ENCODE measurements at places on chromosomes 6 and 20.

GRCh38 chr6:16965689-16966088 is 136.2 kb upstream of the STMND1 start:
- DNase-seq: no peak

DNA sequence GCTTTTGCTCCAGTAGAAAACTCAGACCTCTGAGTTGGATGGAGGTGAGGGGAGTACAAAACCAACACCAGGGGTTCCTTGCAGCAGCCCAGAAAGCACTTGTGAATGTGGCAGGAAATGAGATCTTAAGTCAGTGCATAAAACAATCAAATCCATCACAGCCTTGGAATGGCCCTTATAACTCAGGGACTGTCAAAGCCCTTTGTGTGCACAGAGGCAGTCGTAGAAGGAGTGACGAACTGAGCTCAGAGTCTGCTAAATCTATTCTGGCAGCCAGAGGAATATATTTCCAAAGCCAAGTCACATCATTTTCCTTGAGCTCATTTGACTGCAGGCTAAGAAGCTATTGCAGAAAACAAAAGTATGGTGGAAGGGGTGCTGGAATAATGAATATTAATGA is 676.6 kb downstream of the DHX35 start:
- no peak for DNase-seq

GRCh38 chr6:161186173-161186769 is 87.6 kb downstream of the AGPAT4 start:
- no peak for DNase-seq

DNA sequence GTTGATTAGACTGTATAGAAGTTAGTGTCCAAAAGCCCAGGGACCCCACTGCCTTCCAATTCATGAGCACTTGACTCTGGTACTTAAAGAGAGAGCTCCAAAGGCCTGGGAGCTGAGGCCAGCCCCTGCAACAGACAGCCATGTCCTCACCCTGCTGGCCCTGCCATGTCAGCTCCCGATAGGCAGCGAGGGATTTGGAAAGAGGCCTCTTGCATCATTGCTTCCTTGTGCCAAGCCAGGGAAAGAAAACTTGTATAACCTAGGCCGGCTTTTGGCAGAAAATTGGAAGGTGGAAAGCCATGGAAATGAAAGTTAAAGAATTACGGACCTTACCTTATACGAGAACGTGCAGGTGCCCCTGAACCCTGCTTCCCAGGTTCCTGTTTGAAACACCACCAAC is 8.4 kb upstream of the PCK1 start:
- DNase-seq: no peak

- no peak for DNase-seq
These were observed 363.9 kb downstream of the PREX1 start for GRCh38 chr20:48463916-48464315.
